ENCODE measurements at places on chromosomes 3 and 15.

GRCh38 chr3:183555541-183556081, at the start of gene KLHL6:
Gene KLHL6, minus strand, starts transcription at chr3:183555706. Its CDS starts 53 bp downstream, at chr3:183555653.
- peak; percentile 53 for DNase-seq

GRCh38 chr15:69060744-69061143, 46.2 kb downstream of the NOX5 start:
- no peak for DNase-seq

DNA sequence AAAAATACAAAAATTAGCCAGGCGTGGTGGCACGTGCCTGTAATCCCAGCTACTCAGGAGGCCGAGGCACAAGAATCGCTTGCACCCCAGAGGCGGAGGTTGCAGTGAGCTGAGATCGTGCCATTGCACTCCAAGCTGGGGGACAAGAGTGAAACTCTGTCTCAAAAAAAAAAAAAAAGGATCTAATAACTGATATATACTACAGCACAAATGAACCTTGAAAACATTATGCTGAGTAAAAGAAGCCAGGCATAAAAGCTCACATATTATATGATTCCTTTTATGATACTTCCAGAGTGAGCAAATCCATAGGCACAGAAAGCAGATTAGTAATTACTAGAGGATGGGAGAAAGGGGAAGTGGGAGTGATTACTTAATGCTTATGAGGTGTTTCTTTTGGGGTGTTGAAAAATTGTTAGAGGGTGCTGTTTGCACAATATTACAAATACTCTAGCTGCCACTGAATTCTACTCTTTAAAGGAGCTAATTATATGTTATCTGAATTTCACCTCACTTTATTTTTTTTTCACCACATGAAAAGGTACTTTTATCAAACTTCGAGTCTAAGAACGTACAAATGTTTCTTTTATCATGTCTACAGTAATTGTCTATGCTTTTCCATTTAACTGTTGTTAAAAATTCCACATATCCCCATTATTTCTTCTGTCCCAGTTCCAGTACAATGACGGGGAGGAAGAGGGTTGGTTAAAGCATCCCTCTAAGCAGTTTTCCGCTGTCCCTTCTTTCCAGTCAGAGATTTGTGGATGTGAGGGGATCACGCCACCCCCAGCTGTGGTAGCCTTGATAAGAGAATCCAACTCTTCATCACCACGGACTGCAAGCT, 77.7 kb upstream of the FAM174B start:
- no peak for DNase-seq

GRCh38 chr3:88307666-88308065, 157.9 kb downstream of the C3orf38 start:
- no peak for DNase-seq

- no peak for DNase-seq
Measured at GRCh38 chr3:29138171-29138570, 142.7 kb upstream of the RBMS3 start.

GRCh38 chr3:171184372-171184771, 157.9 kb upstream of the SLC2A2 start:
- no peak for DNase-seq

- no peak for DNase-seq
Measured at GRCh38 chr3:38555149-38555840, 59.2 kb downstream of the EXOG start.

- DNase-seq: no peak
Measured at GRCh38 chr3:174581558-174581957, 277.6 kb upstream of the NAALADL2 start.

DNA sequence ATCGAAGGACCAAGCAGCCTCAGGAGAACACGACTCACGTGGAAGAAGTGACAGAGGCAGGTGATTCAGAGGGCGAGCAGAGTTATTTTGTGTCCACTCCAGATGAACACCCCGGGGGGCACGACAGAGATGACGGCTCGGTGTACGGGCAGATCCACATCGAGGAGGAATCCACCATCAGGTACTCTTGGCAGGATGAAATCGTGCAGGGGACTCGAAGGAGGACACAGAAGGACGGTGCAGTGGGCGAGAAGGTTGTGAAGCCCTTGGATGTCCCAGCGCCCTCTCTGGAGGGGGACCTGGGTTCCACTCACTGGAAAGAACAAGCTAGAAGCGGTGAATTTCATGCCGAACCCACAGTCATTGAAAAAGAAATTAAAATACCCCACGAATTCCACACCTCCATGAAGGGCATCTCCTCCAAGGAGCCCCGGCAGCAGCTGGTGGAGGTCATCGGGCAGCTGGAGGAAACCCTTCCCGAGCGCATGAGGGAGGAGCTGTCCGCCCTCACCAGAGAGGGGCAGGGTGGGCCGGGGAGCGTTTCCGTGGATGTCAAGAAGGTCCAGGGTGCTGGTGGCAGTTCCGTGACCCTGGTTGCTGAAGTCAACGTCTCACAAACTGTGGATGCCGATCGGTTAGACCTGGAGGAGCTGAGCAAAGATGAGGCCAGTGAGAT, 26.0 kb downstream of the SYNM start:
- DNase-seq: no peak

DNA sequence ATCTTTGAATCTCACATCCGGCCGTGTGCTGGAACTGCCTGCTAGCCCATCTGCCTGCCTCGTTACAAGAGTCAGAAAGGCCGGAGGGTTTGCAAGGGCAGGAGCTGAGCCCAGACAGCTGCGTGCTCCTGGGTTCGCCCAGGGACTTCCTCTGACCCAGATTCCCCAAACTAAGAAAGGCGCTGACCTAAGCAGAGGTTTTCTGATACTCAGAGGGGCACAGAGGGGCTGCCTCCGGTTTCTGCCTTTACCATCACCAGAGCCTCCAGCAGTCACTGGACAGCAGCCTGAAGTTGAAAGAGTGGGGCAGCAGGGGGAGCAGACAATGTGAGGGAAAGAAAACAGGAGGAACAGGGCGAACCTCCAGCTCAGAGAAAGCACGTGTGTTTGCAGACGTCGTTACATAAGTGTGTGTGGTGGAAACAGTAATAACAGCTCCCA, 33.4 kb upstream of the RAD18 start:
- no peak for DNase-seq

- no peak for DNase-seq
Measured at GRCh38 chr3:127137113-127137512, 55.8 kb upstream of the PRR23E start.

- DNase-seq: no peak
Measured at GRCh38 chr3:46901591-46902187, 24.2 kb downstream of the PTH1R start.

GRCh38 chr3:32303399-32303747, 64.9 kb downstream of the CMTM8 start:
- no peak for DNase-seq

DNA sequence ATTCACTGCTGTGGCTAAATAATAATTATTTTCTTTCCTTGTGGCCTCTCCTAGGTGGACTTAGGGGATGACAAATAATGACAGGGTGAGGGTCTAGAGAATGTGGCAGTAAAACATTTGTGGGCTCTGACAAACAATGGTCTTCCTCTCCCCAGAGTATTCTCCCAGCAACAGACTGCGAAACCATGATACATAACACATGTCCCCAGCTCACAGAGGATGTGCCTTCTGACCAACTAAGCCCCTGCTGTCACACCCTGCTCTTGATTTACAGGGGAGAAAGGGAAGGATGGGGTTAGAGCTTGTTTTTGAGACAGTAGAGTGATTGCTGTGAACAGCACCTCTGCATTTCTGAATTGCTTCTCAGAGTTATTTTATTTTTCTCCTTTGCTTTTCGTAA, 116.6 kb upstream of the CTDSPL start:
- DNase-seq: no peak

DNA sequence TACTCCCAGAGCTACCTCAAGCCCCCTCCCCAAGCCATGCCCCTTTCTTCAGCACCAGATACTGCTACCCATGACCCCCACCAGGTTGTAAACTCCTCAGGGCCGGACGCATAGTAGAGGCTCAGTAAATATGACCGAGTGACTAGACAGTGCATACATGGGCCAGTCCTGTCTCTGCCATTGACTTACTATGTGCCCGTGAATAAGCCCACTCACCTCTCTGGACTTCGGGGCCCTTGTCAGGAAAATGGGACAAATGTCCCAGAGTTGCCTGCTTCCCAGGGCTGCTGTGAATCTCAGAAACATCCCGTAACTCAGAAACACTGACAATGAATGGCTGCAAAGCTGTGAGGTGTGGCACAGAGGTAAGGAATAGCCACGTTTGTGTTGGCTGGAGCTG, 48.2 kb upstream of the FGD5 start:
- DNase-seq: no peak
